Stimulated activated CD8-positive, alpha-beta memory T cell treated with anti-CD3 and anti-CD28 coated beads, Interleukin-12 subunit alpha, Interleukin-12 subunit beta, amount 100 ng/mL, for 4 hours (primary cell): ENCODE measurements at places on chromosomes 3 and 15.

- DNase-seq: no peak
Measured at GRCh38 chr15:63724760-63725159, 109.0 kb downstream of the HERC1 start.

DNA sequence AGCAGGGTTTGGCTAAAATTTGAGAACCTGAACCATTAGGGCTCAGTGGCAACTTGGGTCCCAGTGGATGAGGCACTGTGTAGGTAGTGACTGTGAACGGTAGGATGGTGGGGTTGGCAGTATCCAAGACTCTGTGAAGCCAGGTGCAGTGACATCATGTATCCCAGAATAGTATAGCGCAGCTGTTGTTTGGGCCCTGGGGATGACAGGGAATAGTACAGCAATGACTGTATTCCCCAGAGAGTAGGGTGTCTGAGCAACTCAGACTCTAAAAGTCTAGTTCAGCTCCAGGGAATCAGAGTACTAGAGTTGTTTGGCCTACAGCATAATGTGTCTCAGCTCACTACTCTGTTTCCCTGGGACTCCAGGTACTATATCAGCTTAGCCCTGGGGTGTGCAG is 20.7 kb upstream of the PPP2R3A start:
- no peak for DNase-seq

- no peak for DNase-seq
Measured at GRCh38 chr3:21573291-21573690, 177.7 kb downstream of the ZNF385D start.

DNA sequence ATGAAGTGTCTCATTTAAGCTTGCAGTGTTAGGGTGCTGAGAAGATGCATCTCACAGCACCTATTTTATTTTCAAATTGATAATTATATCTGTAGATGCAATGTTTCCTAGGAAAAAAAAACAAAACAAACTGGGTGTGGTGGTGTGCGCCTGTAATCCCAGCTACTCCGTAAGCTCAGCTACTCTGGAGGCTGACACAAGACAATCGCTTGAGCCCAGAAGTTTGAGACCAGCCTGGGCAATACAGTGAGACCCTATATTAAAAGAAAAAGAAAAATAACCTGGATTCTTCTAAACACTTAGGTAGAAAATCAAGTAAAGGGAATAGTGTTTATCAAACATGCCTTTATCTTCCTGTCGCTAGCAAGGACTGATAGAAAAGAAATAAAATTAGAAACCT is 1.9 kb downstream of the MINDY2 start:
- DNase-seq: no peak

GRCh38 chr15:56207092-56207491 is 36.6 kb downstream of the RFX7 start:
- no peak for DNase-seq

GRCh38 chr3:155602307-155602706 is 142.6 kb downstream of the PLCH1 start:
- no peak for DNase-seq

- DNase-seq: no peak
Measured at GRCh38 chr3:71305231-71306206, 278.0 kb downstream of the FOXP1 start.

DNA sequence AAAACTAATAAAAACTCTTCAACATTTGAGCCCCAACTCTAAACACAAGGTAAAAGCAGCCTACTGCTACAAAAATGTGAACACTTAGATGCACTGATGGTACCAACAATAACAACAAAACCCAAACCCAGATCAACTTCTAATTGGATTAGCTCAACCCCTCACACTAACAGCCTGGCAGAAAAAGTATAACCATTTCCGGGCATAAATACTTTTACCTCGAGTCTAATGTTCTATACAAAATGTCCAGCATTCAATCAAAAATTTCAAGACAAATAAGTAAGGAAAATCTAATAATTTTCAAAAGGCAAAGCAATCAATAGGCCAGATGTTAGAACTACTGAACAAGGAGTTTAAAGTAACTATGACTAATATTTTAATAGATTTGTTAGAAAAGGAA is 303.3 kb downstream of the ARRDC4 start:
- DNase-seq: no peak

DNA sequence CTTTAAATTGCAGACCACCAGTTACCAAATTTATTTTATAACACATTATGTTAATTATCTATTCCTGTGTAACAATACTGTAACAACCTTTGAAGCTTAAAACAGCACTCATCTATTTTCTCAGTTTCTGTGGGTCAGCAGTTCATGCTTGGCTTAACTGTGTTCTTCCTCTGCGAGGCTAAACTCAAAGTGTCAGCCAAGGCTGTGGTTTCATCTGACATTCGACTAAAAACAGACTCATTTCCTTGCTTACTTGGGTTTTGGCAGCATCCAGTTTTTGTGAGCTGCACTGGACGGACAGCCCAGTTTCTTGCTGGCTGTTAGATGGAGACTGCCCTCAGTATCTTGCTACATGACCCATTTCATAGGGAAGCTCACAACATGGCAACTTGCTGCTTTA is 247.3 kb upstream of the KCNH8 start:
- no peak for DNase-seq

GRCh38 chr3:71035314-71035713 is 548.2 kb downstream of the FOXP1 start:
- DNase-seq: no peak

GRCh38 chr3:141529256-141529655 is 42.4 kb downstream of the RASA2 start:
- no peak for DNase-seq

DNA sequence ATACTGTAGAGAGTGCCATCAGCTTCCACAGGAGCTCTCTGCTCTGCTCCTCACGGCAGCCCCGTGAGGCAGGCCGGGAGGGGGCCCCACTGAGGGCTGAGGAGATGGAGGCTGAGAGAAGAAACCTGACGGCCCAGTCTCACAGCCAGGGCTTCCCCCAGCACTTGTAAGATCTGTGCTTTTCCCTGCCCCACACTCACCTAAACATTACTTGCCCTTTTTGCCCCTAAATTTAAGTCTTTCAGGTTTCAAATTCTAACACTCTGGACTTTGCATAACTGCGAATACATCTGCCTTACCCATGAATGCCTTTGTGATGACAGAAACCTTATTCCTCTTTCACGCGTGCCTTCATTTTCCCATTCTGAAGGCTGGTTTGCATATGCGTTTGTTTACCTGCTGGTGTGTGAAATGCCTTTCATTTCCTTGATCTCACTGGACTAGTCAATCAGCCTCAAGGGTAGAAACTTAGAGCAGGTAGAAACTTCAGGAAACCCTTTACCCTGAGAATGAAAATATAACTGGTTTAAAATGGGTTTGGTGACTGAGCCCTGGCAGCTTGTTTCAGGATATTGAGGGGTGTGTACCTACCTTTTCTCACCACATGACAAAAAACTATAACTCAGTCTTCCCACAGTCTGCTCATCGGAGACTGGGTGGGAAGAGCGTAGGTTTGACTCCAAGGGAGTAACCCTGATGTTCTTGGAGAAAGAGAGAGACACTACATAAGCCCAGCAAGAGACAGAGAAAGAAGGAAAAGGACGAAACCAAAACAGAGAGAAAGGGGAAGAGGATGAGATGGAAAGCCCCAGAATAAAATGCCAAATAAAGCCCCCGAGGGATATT is 20.1 kb downstream of the SLC12A8 start:
- DNase-seq: no peak

DNA sequence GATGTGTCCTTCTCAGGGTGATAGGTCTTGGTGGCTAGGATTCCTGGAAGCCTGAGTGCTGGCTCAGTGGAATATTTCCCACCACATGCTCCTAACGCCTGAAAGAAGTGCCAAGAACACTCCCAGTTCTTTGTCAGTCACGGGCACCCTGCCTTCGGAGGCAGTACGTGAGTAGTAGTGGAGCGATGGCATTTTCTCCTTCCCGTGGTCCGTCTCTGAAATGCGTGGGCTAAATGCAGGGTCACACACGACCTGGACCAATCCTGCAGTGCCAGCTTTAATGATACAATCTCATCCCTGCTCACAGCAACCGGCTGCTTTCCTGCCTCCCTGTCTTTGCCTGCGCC is 14.5 kb downstream of the H1-8 start:
- DNase-seq: no peak

- DNase-seq: no peak
Measured at GRCh38 chr3:177753451-177754155, 556.3 kb upstream of the TBL1XR1 start.

GRCh38 chr3:186642014-186642413 is 1.8 kb downstream of the FETUB start:
- DNase-seq: no peak

DNA sequence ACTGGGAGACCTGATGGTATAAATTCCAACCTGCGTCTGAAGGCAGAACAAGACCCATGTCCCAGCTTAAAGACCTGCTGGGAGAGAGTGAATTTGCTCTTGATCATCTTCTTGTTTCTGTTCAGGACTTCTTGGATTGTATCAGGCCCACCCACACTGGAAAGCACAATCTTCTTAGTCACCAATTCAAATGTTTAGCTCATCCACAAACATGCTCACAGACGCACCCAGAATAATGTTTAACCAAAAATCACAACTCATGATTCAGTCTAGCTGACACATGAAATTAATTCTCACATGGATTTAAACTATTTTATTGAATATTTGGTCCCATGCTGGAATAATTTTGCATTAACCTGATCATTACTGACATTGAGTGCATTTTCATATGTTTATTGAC is 37.8 kb upstream of the GOLGA6L2 start:
- no peak for DNase-seq

DNA sequence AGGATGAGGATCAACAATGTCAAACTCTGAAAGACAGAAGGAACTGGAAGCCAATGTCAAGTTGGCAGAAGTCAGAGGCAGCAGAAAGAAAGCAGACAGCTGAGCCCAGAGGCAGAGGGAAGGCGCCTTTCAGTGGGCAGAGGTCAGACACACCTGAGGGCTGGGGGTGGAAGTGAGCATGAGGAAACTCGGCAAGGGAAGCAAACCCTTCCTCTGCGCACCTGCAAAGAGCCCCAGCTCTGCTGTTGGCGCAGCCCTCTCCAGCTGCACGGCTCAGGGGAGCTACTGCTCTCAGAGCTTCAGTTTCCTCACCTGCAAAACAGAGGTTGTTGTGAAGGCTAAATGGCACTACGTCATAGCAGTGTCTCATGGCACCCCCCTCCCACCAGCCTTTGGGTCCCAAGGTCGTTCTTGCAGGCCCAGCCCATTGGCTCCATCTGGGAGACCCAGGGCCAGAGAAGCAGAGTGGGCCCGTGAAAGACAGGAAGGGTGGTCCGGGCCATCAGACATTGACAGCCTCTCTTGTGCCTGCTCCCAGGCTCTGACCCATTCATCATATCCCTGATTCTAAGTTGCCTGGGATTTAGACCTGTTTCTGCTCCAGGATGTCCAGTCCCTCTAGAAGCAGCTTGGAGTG is 53.3 kb upstream of the SLC6A11 start:
- no peak for DNase-seq

DNA sequence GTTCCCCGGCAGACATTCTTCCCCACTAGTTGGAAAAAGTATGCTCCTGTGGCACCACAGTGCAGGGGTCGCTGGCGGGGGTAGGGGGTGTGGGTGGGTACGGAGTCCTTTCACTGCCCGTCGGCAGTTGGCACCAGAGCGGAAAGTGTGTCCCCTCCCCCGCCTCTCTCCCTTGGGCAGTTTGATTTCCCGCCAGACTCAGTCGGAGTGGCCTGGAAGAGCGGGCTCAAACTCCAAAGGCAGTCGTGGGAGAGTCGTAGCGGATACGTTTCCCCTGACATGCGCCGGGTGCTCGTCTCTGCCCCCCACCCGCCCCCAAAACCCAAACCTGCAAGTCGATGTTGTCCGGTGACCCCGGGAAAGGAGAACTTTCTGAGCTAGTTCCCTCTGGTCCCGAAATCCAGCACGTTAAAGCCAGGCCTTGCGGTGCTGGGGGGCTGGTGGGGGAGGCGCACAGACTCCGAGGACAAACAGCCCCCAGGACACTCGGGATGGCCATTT is 4.4 kb upstream of the FOXB1 start:
- no peak for DNase-seq

GRCh38 chr3:123335007-123335670 is 113.8 kb downstream of the ADCY5 start:
- no peak for DNase-seq

GRCh38 chr3:78993375-78993774 is 774.4 kb downstream of the ROBO1 start:
- no peak for DNase-seq

DNA sequence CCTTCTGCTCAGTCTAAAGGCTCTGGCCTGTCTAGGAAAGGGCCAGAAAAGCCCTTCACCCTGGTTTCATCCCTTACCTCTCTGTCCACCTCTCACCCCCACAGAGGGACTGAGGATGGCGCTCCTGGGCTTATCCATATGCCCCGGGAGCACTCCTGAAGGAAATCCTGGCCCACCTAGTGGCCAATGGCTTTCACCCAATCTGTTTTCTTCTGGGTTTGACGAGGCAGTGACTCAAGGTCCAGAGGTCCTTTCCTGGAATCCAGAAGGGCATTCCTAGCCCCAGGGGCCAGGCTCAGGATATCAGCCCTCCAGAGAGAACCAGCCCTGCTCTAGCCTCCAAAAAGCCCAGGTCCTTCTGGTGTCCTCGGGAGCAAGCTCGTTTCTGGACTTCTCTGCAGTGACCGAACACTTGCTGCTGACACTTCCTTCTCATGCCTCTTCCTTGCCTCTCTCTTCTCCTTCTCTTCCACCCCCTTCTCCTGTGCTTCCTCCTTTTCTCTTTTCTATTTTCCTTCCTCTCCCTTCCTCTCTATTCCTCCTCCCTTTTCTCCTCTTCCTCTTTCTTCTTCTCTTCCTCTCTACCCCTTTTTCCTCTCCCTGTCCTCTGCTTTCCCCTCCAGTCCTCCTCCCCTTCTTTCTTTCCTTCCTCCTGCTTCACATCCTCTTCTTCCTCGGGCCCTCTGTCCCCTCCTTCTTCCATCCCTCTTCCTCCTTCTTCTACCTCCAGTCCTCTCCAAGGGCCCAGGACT is 59.6 kb downstream of the RHCG start:
- DNase-seq: no peak

DNA sequence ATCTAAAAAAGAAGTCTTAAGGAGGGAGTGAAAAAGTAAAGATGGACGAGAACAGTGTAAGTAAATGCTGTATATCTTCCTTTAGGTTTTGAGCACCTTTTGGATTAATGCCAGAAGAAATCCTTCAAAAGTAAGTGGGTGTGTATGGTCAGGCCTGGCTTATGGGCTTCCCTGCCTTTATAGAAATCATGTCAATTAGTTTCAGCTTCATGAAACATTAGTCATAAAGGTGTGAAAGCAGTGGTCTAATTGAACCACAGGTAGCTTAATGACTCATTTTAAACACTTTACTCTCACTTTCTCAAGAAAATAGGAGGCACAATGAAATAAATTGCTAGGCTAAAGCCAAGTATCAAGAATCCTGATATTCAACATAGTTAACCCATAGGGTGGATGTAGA is 467.4 kb upstream of the DPPA4 start:
- no peak for DNase-seq

GRCh38 chr3:49378249-49378895 is 20.2 kb upstream of the GPX1 start:
- DNase-seq: no peak

DNA sequence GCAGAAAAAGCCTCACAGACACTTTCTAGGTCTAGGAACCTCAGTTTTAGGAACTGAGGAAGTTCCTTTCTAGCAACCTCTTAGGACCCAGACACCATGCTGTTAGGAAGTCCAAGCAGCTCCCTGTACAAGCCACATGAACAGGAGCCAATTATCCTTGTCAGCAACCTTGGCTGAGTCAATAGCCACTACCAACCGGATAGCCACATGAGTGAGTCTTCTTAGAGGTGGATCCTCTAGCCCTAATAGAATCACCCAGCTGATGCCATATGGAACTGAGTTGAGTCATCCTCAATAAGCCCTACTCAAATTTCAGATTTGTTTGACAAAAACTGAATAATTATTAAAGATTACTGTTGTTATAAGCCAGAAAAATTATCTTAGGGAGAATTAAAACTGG is 256.2 kb downstream of the NLGN1 start:
- no peak for DNase-seq
